B cell (primary cell): ENCODE measurements at places on chromosomes 16 and 17. TPM values are rescaled to one million over a fixed set of nuclear protein-coding genes. Genes with fewer than 3 reads are reported as not detected.

TPSD1 gene
- total RNA-seq: not detected in 2 replicates

KRT31 gene
- total RNA-seq: not detected in 2 replicates

COPZ2 gene
- total RNA-seq: 1.2 and 2.3 TPM in 2 replicates

DNA sequence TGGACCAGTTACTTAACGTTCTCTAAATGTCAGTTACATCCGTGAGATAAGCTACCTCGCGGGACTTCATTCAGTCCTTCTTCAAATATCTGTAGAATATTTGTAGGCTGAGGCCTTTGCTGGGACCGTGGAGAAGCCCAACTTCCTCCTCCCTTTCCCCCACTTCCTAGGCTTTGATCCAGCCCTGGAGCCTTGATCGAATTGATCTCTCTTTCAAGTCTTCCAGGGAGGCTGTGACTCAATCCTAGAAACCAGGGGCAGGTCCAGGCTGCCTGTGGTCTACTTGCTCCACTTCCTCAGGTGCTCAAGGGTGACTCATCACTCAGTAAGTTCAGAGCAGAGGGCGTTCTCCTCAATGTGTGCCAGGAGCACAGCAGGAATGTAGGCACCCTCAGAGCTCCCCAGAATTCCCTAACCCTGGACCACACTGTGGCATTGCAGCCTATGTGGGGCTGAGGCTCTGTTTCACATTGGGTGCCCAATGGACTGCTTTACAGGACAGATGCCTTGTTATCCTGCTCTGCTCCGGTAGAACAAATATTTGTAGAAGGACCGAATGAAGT lies 11.2 kb upstream of the CEP20 start:
- no peak for DNase-seq

- DNase-seq: no peak
Measured at GRCh38 chr17:63658366-63658765, 36.1 kb downstream of the MAP3K3 start.

DNA sequence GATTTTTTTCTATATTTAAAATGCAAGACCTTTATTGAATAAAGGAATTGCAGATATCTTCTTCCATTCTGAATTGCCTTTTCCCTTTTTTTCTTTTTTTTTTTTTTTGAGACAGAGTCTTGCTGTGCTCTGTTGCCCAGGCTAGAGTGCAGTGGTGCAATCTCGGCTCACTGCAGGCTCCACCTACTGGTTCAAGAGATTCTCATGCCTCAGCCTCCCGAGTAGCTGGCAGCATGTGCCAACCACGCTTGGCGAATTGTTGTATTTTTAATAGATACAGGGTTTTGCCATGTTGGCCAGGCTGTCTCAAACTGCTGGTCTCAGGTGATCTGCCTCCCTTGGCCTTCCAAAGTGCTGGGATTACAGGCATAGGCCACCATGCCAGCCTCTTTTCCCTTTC lies 151.5 kb downstream of the CEP112 start:
- DNase-seq: no peak

MT1F gene
- 4.3 and 7.6 TPM in 2 replicates for total RNA-seq

DNA sequence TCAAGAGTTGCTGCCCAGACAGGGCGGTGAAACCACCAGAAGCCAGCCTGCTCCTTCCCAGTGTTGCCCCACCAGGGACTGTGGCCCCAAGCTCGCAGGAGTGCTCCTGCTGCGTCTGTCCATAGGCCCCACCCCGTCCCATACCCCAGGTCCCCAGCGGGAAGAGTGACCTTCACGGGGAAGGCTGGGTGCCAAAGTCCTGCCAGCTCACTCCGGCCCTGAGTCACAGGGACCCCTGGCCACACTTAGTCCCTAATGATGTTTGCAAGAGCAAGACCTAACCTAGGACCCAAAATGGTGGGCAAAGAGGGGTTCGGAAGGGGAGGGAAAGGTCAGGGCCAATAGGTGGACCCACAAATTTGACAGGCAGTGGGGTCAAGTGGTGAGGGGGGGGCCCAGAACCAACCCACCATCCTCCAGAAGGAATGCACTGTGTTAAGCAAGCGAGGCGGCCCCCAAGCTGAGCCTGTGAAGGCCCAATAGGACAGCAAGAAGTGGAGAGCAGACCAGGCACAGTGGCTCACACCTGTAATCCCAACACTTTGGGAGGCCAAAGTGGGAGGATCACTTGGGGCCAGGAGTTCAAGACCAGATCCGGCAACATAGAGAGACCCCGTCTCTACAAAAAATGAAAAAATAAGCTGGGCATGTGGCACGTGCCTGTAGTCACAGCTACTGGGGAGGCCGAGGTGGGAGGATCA lies 3.3 kb downstream of the DOK4 start:
- DNase-seq: no peak

GRCh38 chr17:80761110-80761871 lies 216.7 kb downstream of the RPTOR start:
- DNase-seq: no peak

HBQ1 gene
- not detected in 2 replicates for total RNA-seq

DNA sequence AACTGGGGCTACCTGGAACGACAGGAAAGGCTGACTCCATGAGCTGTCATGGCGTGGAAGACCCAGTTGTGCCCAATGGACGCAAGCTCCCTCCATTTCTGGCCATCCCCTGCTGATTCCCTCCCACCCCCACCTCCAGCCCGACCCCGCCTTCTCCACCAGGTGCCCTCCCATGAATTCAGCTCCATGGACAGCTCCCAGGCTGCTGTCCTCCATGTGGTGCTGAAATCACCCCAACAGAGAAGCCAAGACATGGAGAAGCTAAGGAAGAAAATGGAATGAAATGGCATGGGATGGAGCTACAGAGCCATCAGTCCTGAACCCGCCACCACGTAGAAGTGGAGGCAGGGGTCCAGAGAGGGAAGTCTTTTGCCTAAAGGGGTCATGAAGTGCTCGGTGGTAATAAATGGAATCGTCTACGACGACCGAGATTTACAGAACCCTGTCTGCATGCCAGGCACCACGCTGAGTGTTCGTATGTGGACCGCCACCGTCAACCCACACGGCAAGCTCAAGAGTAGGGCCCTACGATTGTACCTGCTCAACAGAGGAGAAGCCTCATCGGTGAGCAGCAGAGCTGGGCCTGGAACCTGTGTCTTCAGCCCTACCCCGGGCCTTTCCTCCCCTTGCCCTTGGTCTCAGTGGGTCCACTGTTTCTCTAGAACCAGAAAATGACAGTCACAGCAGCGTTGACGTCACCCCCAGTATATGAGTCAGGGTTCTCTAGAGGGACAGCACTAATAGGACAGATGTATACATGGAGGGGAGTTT lies 9.3 kb upstream of the ZC3H18 start:
- DNase-seq: no peak

- no peak for DNase-seq
Measured at GRCh38 chr16:50081428-50082018, 15.8 kb downstream of the HEATR3 start.

MMD gene
- 26.4 and 29.4 TPM in 2 replicates for total RNA-seq

DNA sequence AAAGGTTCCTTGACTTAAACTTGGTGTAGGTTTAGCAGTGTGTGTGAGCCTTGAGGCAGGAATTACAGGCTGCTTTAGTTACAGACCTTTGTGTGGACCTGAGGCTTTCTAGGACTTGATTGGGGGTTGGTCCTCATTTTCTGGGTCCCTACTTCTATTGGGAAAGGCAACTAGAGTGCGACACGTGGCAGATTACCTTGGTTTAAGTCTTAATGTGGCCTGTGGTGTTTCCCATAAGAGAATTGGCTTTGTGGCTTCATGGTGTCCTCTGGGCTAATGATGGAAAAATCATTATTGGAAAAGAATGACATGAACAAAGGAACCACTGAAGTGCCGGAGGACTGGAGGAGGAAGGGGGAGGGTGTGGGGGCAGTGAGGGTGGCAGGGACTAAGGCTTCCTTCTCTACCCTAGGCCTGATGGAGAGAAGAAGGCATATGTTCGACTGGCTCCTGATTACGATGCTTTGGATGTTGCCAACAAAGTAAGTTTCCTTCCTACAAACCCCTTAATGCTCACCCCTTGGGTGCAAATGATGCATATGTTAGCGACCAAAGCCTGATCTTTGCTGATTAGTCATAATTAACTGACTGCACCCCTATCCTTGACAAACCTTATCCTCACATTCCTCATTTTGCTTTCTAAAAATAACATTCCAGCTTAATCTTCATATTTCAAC lies 2.7 kb downstream of the TLCD1 start:
- DNase-seq: no peak

FBF1 gene
- 27.0 and 31.5 TPM in 2 replicates for total RNA-seq

MYH13 gene
- not detected in 2 replicates for total RNA-seq

KRTAP17-1 gene
- not detected in 2 replicates for total RNA-seq
